ENCODE measurements at places on chromosomes 16 and 17. TPM values are rescaled to one million over a fixed set of nuclear protein-coding genes. Genes with fewer than 3 reads are reported as not detected.

Gene CES5A
- total RNA-seq = not detected

Gene ZNF205
- 12.1 TPM for total RNA-seq

Gene MSL1
- total RNA-seq = 32.2 TPM

Gene PLA2G10
- total RNA-seq = not detected

Gene BIRC5
- total RNA-seq = 15.4 TPM

Gene CMTM2
- not detected for total RNA-seq
